ENCODE measurements at places on chromosomes 3 and 15. TPM values are rescaled to one million over a fixed set of nuclear protein-coding genes. Genes with fewer than 3 reads are reported as not detected.

- DNase-seq = no peak
Observed at GRCh38 chr3:190854062-190854461, 8.4 kb downstream of the GMNC start.

The ARL6 gene
- total RNA-seq = 6.1 TPM

DNA sequence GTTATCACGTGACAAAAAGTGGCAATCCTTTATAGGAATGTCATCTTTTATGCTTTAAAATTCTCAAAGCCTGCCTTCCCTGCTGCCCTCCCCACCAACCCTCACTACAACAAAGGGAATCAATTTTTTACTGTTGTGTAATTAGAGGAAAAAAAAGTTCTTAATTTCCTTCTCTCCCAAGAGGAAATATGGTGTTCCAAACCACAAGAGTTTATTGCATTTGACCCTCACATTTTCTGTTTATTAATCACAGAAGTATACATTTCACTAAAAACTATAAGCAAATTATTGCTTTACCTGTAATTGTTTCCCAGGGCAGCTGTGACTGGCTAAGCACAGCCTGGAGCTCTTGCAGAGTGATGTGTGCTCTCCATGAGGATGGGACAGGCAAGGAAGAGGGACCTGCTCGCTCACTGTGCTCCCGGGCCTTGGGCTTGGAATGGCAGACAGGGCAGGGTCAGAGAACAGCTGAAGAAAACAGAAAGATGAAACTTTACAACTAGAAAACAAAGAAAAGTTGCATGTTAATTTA lies 31.3 kb upstream of the ATP10A start:
- DNase-seq = no peak

DNA sequence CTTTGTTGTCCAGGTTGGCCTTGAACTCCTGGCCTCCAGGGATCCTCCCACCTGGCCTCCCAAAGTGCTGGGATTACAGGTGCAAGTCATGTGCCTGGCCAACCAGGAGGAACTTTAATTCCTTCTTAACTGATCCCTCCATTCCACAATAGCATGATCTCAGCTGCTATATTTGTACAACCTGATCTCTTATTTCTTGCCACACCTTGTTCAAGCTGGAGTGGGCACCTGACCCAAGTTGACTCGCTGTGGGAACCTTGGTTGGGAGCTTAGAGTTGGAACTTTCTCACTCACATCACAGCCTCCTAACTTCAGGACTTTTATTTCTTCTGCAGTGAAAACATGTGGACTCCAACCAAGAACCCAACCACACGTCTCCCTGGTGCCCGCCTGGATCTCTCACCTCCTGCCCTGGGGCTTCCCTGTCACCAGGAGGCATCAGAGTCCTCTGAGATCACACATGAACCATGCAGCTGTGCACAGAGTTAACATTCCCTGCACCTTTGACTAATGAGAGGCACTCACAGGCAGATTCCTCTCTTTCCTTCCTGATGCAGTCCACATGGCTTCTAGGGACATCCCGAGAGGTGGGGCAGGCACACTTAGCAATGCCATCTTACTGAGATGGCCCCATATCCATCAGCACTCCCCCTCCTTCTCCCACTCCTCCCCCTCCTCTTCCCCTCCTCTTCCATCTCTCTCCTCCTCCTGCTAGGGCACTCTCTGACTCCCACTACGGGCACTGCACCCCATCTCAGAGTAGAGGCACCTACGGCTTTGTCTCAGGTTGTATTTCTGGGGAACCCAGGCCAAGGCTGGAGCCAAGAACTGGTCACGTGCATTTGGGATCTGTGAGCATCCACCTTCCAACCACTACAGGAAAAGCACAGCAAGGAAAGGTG lies 9.7 kb upstream of the CYFIP1 start:
- DNase-seq = no peak

DNA sequence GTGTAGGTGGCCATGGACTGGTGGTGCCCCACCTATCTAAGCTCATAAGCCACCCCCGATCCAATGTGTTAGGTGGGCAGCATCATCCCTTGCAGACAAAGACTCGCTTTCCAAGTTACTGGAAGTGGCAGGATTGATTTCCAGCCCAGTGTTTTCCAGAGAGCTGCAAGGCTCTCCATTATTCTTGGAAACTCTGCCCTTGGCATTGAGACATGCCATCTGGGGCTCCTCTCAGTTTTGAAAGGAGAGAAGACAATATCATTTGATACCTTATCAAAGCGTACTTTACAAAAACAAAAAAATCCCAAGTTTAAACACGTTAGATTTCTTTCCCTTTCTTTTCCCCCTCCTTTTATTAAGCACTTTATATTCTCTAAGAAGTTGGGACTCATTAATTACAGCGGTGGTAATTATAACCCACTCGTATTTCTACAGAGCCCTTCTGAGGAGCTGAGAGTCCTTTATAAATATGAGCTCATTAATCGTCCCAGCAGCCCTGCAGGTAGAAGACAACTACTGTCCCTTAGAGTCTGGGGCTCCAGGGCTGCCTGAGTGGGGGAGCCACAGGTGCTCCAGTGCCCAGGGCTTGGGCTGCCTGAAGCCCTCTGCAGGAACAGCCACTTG lies 226.1 kb downstream of the TLE3 start:
- DNase-seq = no peak

The CADPS gene
- not detected for total RNA-seq

- no peak for DNase-seq
Observed at GRCh38 chr3:191235331-191236314, 36.6 kb downstream of the OSTN start.

- DNase-seq = no peak
Observed at GRCh38 chr3:133540896-133541674, 32.4 kb upstream of the CDV3 start.

The CACNA2D3 gene
- 0.46 TPM for total RNA-seq

DNA sequence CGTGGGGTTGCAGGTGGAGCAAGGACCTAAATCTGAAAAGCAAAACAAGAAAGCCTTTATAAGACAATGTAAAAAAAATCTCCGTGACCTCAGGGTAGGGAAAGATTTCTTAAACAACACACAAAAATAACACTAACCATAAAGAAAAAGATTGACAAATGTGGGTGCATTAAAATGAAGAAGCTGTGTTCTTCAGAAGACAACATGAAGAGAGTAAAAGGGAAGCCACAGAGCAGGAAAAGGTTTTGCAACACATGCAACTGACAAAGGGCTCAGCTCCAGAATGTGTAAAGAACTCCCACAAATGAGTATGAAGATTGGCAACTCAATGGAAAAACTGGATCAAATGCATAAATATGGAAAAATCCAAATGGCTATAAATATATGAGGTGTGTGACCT lies 74.2 kb downstream of the MAGEF1 start:
- DNase-seq = no peak

GRCh38 chr3:127652246-127652995 lies 20.3 kb upstream of the ABTB1 start:
- DNase-seq = no peak
